ENCODE measurements at places on chromosomes 5 and 9.

- DNase-seq, result no peak
Observed at GRCh38 chr9:8362250-8362649, 562.7 kb upstream of the DMAC1 start.

GRCh38 chr5:142119051-142119625, 10.6 kb downstream of the NDFIP1 start:
- DNase-seq, result no peak

DNA sequence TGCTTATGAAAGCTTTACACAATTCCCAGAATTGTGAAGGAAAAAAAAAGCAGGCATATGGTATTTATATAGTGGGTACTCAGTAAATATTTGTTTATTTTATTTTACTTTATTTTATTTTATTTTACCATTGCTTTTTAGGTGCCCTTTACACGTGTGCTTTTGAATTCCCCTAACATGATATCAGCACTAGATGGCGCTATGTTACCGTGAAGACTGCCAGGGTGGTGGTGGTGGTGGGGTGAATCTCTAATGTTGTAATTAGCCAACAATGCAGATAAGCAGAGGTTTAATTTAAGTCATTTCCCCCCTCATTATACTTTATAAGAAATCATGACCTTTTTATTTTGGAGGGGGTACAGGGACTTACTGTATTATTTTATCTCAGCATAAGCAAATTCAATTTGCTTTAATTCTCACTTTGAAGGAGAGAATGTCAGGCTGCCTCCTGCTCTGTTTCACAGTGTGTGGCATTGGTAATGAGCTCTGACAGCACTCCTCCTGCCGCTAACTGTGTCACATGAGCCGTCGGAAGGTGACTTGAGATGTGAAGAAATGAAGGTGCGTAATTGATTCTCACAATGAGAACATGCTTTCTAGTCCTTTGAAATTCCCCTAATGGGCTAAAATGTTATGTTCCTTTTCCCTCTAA, 165.6 kb downstream of the YTHDC2 start:
- no peak for DNase-seq

DNA sequence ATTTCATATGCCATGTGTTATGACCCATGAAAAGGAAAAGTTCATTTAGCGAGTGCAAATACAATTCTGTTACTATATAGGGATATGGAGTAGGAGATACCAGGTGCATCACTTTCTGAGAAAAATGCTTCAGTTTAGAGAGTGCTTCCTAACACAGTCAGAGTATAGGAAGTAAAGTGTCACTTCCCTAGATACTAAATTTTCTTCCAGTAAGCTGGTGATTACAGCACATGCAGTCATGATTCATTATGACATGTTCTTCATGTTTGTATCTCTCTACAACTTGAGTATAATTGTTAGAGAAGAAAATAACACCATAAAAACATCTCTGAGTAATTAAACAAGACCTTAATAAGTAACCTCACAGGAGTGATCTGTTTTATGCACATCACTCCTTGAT, 837.0 kb downstream of the DNAH5 start:
- DNase-seq, result no peak

DNA sequence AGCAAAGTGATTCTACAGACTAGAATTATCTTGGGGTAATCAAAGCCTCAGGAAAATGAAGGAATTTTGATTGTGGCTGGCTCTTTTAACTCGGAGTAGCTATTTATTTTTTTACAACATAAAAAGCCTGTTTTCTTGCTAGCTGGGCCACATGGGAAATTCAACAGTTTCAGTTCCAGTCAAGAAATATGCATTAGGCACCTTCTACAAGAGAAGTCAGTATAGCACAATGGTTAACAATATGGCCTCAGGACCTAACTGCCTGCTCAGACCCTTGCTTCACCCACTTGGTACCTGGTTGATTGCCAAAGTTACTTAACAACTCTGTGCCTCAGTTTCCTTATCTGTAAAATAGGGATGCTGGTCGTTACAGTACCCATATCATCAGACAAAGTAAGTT, 586.2 kb downstream of the ZNF608 start:
- no peak for DNase-seq

DNA sequence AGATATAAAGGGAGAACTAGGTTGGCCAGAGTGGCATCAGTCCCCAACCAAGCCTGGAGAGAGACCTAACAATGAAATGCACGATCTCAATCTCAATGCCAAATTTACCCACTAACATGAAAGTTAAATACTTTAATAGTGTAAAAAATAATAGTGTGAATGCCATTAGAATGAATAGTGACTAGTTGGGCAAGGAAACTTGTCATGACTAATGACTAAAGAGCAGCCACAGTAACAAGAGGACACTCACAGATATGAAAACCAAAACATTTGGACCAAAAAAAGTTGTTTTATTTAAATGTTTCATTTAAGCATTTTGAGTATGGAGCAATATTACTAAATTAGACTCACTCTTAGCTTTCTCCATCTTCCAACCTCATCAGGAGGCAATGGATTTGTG, 1853.8 kb downstream of the EFNA5 start:
- no peak for DNase-seq

DNA sequence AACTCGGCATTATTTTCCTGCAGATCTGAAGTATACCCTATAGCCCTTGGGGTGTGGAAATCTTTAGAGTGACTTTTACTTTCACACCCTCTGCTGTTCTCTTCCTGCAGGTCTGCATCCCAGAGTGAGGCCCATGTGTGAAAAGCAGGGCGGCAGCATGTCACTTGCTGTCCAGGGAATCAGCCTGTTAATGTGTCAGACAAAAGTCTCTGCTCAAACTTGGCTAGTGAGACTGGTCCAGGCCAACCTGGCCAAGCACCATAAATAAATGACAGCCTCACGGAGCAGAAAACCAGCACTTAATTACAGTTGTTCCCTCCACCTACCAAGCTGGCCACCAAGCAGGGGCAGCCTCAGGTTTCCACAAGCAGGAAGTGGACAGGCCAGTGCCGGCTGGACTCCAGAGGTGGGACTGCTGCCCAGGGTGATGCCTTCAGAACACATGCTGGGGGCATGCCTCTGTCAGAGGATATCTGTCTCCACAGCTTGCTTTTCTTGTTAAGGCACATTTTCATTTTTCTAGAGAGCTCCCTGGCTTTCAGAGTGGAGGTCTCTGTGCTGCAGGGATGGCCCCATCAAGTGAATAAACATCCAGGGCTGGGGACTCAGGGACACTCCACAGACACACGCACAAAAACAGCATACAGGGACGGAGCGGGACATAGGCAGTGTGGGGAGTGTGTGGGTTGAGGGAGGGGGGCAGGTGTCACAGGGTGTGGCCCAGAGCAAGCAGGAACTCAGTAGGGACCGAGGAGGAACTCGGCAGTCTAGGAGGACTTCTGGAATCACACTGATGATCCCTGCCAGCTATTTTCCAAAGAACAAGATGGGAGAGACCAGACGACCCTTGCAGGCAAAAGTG, 243.8 kb upstream of the IRX1 start:
- DNase-seq, result no peak

- no peak for DNase-seq
Observed at GRCh38 chr5:74251141-74252035, 389.1 kb downstream of the ENC1 start.

DNA sequence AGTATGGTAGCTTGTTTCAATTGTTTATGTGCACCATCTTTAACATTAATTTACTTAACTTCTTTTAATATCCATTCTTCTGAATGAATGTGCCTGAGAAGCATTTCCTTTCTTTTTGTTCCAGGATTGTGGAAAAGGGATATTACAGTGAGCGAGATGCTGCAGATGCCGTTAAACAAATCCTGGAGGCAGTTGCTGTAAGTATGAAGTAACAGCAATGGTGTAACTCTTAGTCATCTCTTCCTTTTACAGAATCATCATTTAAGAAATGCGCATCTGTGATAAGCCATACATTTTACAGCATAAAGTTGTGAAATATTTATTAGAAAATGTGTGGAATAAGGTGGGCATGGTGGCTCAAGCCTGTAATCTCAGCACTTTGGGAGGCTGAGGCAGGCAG, 117.7 kb downstream of the STARD4 start:
- no peak for DNase-seq

DNA sequence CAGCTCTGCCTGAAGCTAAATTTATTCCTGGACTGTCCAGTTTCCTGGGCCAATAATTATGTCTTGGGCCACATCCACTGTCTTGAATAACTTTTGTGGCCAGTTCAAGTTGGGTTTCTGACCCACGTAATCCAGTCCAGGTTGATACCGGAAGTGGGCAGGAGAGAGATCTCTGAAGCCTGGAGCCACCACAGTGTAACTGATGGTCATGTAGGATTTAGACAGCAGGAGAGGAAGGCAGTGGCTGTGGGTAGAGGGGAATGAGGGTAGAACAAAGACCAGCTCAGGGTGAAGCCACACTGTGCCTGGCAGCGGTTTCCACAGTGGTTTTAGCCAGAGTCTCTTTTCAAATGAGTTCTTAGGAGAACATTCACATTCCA, 30.2 kb downstream of the SH3PXD2B start:
- no peak for DNase-seq
